Uterus (tissue), 4 donors: ENCODE measurements at places on chromosomes 6 and 20. TPM values are rescaled to one million over a fixed set of nuclear protein-coding genes. Genes with fewer than 3 reads are reported as not detected.

DNA sequence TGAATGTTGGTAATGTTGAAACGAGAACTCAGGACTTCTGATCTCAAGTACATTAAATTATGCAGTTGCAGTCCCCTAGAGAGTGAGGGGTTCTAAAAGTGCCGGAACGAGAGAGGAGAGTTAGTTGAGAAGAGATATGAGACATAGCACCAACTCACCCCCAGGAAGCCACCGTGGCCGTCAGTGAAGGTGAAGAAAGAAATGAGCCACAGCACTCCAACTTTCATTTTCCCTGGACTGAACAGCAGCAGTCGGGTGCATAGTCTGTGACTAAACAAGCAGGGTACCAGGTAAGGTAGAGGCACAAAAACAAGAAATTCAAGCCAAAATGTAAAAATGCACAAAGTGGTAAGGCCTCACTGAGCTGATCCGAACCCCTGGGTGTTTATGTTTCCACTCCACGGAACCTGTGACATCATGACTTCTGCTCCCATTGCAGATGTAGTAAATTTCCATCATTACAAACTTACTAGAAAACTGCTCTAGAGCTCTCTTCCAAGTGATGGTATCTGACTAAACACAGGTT lies 13.2 kb downstream of the ADGRF1 start:
- no peaks in the 10 kb centered on the region for H3K27me3 ChIP-seq
- H3K27ac ChIP-seq: no peak overlapping the region
- H3K4me1 ChIP-seq: no peaks in the 10 kb centered on the region
- no peak overlapping the region for H3K4me3 ChIP-seq
- DNase-seq: no peak

Gene ZMYND8
- total RNA-seq: 26.7 TPM

- H3K36me3 ChIP-seq: no peaks in the 10 kb centered on the region
- H3K4me1 ChIP-seq: no peaks in the 10 kb centered on the region
- no peak overlapping the region for H3K4me3 ChIP-seq
- H3K27ac ChIP-seq: no peak overlapping the region
- no peaks in the 10 kb centered on the region for H3K27me3 ChIP-seq
These were observed 6.6 kb upstream of the SERPINB9 start for GRCh38 chr6:2909718-2910117.

Gene CCND3
- 94.7 TPM for total RNA-seq

GRCh38 chr20:39822667-39823066 lies 860.5 kb downstream of the DHX35 start:
- peak overlapping the region; percentile 30 for H3K27ac ChIP-seq
- no peak for DNase-seq
- no peaks in the 10 kb centered on the region for H3K4me1 ChIP-seq
- no peaks in the 10 kb centered on the region for H3K27me3 ChIP-seq

Gene GRM4
- total RNA-seq: 0.35 TPM

DNA sequence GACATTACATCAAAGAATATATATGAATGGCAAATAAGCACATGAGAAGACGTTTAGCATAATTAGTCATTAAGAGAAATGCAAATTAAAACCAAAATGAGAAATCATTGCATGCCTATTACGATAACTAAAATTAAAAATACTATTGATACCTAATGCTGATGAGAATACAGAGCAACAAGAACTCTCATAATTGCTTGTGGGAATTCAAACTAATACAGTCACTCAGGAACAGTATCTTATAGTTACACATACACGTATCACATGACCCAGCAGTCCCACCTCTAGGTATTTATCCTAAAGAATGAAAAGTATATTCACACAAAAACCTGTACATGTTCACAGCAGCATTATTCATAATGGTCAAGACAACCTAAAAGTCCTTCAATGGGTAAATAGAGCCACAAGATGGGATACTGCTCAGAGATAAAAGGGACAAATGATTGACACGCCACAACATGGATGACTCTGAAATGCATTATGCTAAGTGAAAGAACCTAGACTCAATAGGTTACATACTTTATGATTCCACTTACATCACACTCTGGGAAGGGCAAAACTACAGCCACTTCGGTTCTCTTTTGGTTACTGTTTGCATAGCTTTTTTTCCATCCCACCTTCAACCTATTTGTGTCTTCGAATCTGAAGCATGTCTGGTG lies 16.4 kb downstream of the CPXM1 start:
- no peaks in the 10 kb centered on the region for H3K27me3 ChIP-seq
- no peak overlapping the region for H3K4me3 ChIP-seq
- H3K4me1 ChIP-seq: no peaks in the 10 kb centered on the region

GRCh38 chr6:76742919-76743318 lies 670.5 kb upstream of the IMPG1 start:
- H3K27ac ChIP-seq: no peak overlapping the region
- H3K36me3 ChIP-seq: no peaks in the 10 kb centered on the region
- DNase-seq: no peak
- no peak overlapping the region for H3K4me3 ChIP-seq

DNA sequence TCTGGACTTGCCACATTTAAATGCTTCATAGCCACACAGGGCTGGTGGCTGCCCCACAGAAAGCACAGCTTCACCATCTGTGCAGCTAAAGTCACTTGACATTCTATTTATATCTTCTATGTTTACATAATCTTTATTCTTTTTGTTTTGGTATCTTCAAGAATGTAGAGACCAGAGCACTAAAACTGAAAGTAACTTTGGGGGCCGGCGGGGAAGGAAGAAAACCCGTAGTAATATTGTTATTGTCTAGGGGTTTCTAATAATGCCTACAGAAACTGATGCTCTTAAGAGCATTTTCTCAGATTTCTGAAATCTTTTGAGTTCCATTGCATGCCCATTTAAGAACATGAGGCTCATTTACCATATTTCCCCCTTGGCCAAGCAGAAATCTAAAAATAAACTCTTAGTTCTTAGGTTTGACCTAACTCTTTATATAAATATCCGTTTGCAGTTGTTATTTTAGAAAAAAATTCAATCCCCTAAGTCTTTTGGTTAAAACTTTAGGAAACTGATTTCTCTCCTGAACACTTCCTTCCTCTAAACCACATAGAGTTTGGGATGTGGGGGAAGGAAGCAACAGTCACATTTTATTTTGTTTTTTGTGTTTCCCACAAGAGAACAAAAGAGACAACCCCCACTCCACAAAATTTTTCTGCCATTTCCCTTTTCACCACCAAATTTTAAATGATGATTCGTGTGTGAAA lies 207.6 kb downstream of the OGFRL1 start:
- no peaks in the 10 kb centered on the region for H3K4me1 ChIP-seq
- H3K27me3 ChIP-seq: no peaks in the 10 kb centered on the region

GRCh38 chr6:129860908-129861665 lies at the start of gene TMEM244:
Gene TMEM244 (minus strand): TSS chr6:129861315. CDS start chr6:129861188, 127 bp downstream.
- no peak for DNase-seq
- H3K4me3 ChIP-seq: no peak within 1 kb of the TSS
- peak within 1 kb of the TSS; percentile 19 for H3K27ac ChIP-seq
- H3K27me3 ChIP-seq: no peaks in the 10 kb centered on the region

Gene FNDC11
- not detected for total RNA-seq

Gene EPHA7
- total RNA-seq: 2.0 TPM

DNA sequence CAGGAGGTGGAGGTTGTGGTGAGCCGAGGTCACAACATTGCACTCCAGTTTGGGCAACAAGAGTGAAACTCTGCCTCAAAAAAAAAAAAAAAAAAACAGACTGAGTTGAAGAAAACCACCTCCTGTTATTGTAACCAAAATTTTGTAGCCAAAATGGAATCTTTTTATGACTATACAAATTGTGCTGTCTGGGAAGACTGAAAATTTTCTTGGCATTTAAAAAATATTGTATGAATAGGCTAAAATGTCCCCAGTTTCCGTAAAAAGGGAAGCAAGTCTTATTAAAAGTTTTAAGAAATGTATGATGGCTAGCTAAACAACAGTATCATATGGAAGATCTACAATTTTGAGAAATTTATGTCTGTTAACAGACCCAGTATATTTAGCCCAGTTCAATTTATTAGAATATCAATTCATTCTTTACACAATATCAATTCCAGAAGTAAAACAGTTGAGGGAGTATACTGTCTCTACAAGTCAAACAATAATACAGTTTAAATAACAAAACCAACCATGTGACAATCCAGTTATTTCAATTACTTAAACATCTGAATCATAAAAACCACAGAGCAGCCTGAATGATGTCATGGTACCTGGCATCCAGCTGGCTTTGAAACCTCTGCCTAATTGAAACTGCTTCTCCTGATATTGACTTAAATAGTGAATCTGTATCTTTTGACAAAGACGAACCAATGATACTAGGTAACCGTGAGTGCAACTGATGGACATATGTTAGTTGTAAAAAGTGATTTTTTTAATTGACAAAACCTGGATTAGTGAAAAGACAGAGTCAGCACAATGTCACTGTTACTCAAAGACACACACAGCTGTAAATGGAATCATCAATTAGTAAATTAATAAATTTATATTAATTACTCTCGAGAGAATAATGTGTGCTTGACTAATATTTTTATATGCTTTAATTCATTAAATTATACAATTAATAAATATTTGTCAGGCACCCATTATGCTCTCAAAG lies 166.6 kb upstream of the MARCKS start:
- no peak for DNase-seq
- H3K27ac ChIP-seq: no peak overlapping the region
- no peaks in the 10 kb centered on the region for H3K36me3 ChIP-seq
- H3K4me3 ChIP-seq: no peak overlapping the region

DNA sequence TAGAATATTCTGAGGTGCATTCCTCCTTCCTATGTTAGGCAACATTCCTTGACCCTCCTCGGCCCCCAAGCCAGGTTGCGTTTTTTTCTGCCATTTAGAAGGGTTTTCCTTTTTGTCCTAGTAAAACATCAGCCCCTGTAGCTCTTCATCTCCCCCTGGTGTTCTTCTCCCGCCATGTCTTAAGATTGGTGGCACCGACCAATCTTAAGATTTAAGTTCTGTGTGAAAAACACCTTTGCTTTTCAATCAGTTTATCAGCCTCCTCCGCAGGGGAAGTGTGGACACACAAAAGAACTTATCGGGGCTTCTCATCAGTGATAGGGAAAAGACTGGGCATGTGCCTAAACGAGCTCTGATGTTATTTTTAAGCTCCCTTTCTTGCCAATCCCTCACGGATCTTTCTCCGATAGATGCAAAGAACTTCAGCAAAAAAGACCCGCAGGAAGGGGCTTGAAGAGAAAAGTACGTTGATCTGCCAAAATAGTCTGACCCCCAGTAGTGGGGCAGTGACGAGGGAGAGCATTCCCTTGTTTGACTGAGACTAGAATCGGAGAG lies 719 bp upstream of the EDN1 start:
- no peak for DNase-seq
- H3K4me1 ChIP-seq: no peaks in the 10 kb centered on the region
- H3K4me3 ChIP-seq: peak overlapping the region; percentile 35
- no peaks in the 10 kb centered on the region for H3K36me3 ChIP-seq

GRCh38 chr6:71190809-71191208 lies 97.8 kb upstream of the OGFRL1 start:
- no peaks in the 10 kb centered on the region for H3K4me1 ChIP-seq
- no peaks in the 10 kb centered on the region for H3K36me3 ChIP-seq
- no peaks in the 10 kb centered on the region for H3K27me3 ChIP-seq
- no peak overlapping the region for H3K4me3 ChIP-seq
- no peak overlapping the region for H3K27ac ChIP-seq
- no peak for DNase-seq

DNA sequence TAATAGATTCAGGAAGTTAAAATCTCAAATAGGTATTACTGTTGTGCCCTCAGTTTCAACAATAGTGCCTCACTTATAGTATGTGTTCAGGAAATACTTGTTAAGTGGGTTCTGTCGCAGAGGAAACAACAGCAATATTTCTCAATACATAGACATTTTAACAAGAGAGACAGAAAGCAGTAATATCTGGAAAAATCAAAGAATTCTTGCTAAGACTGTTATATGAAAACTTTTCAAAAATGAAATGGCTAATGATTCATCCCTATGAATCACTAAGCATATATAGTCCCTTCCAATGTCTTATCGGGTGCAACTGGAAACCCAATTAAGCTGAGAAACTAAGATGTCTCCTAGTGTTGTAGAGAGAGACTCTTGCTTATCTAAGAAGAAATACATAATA lies 668.9 kb downstream of the TFAP2A start:
- no peaks in the 10 kb centered on the region for H3K4me1 ChIP-seq
- no peak for DNase-seq
- H3K27me3 ChIP-seq: no peaks in the 10 kb centered on the region
- H3K36me3 ChIP-seq: no peaks in the 10 kb centered on the region

DNA sequence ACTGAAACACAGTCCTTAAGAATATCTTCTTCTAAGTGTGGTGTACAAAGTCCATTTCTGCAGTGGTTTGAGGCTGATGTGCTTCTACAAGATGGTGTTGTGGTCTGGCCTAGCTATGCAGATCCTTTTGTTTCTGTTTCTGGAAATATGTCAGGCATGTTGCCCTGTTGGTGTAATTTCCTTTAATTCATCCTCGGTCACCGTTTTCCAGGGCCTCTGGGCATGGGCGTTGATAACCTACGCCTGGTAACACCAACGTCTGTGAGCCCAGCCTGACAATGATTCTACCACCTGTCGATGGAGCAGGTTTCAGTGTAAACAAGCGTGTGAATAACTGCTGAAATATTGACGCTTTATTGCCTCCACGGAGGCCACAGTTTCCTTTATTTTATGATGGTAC lies 33.3 kb upstream of the AFDN start:
- no peaks in the 10 kb centered on the region for H3K36me3 ChIP-seq

Gene RALGAPB
- 57.0 TPM for total RNA-seq

Gene SLC2A10
- total RNA-seq: 32.3 TPM

- H3K36me3 ChIP-seq: no peaks in the 10 kb centered on the region
- no peaks in the 10 kb centered on the region for H3K27me3 ChIP-seq
- no peak overlapping the region for H3K27ac ChIP-seq
- H3K4me3 ChIP-seq: no peak overlapping the region
- no peaks in the 10 kb centered on the region for H3K4me1 ChIP-seq
These were observed 74.9 kb downstream of the FYN start for GRCh38 chr6:111798281-111798725.

DNA sequence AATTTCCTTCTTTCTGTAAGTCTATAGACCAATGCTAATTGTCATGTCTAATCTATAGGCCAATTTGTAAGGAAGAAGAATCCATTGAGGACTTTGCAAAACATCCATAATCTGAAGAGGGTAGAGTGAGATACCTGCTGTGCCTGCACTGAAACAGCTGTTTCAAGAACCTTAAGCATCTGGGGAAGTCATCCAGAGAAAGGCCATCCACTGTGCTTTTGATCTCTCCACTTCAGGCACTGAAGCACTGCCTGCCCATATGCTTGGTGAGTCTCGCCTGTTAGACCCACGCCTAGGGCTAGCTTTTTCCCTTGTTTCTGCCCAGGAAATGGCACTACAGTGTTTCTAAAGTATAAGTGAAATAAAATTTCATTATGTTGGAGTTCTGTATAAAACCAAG lies 921.8 kb upstream of the EPHA7 start:
- H3K4me1 ChIP-seq: no peaks in the 10 kb centered on the region
- H3K27ac ChIP-seq: no peak overlapping the region
- no peak for DNase-seq
- no peaks in the 10 kb centered on the region for H3K36me3 ChIP-seq
- H3K4me3 ChIP-seq: no peak overlapping the region
- H3K27me3 ChIP-seq: no peaks in the 10 kb centered on the region

GRCh38 chr6:107532706-107533105 lies 42.8 kb downstream of the SOBP start:
- H3K27ac ChIP-seq: no peak overlapping the region
- H3K4me3 ChIP-seq: no peak overlapping the region
- no peak for DNase-seq
- no peaks in the 10 kb centered on the region for H3K27me3 ChIP-seq
- no peaks in the 10 kb centered on the region for H3K4me1 ChIP-seq
- no peaks in the 10 kb centered on the region for H3K36me3 ChIP-seq

- H3K27ac ChIP-seq: no peak overlapping the region
- H3K4me3 ChIP-seq: no peak overlapping the region
- no peak for DNase-seq
- H3K4me1 ChIP-seq: no peaks in the 10 kb centered on the region
These were observed 121.2 kb downstream of the SGK1 start for GRCh38 chr6:134196568-134197193.
